ENCODE measurements at places on chromosomes 5 and 9.

- DNase-seq = no peak
Observed at GRCh38 chr5:163730206-163730756, 224.9 kb downstream of the MAT2B start.

DNA sequence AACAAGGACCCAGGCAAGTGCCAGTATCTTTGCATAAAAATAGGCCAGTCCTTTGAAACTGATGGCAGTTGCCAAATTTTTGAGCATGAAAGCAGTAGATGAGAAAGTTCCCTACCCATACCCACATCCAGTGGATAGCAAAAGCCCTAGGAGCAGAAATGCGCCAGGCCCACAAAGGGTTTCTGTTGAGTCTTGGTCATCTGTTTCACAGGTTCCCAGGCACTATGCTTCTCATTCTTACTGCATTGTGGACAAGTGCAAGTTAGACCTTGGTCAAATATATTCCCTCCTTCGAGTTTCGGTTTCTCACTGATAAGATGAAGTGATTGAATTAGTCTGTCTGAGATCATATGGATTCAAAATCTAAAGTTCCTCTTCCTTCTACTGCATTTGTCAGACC is 152.3 kb downstream of the NR3C1 start:
- no peak for DNase-seq

DNA sequence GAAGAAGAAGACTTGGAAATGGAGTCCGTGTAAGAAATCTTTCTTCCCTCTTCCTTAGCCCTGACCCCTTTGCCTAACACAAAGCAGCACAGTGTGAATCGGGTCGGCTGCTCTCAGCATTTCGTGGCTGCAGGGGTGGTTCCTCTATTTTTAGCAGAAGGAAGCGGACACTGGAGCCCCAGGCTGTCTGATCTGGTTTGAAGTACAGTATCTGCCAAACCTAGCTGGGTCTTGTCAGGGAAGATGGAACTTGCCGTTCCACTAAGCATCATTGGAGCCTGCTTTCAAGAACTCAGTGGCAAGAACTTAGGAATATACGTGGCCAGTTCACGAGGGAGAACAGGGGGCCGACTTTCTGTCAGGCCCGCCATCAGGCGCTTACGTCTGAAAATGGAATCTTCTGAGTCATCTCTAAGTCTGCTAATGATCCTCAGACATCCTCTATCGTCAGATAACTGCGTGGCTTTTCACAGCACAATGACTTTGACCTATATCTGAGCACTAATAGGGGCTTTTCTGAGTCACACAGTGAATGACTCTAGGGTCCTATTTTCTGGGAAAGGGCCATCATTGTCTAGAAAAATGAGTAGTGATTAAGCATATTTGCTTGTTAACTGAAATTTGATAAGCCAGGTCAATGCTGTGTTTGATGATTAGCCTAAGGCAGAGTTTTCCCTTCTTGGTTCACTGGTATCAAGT is 43.3 kb upstream of the NCS1 start:
- DNase-seq = no peak

GRCh38 chr5:175516933-175517823 is 38.8 kb downstream of the SFXN1 start:
- no peak for DNase-seq

Data from activated CD4-positive, CD25-positive, alpha-beta regulatory T cell (primary cell).